ENCODE measurements at places on chromosomes 13 and 19.

GRCh38 chr13:72164811-72165210 lies 297.8 kb upstream of the DACH1 start:
- no peak for DNase-seq

GRCh38 chr13:48334534-48335127 lies 31.1 kb downstream of the RB1 start:
- no peak for DNase-seq

DNA sequence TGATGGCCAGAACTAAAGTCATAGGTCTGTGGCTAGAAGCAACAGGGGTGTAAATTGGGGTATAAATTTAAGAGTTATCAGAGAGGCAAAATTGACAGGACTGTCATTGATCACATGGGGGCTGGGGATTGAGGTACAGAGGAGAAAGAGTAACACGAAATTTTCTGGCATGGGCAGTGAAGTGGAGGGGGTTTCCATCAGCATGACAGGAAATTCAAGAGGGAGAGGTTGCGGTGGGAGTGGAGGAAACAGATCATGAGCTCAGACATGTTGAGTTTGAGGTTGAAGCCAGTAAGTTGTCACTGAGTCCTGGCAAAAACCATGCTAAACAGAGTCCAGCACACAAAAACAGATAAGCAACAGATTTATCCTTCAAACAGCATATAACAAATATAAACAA lies 192.1 kb upstream of the TSC22D1 start:
- DNase-seq = no peak

- no peak for DNase-seq
Measured at GRCh38 chr19:42248270-42249148, 6.1 kb upstream of the GSK3A start.

GRCh38 chr19:53812335-53812734 lies 11.8 kb downstream of the NLRP12 start:
- no peak for DNase-seq

DNA sequence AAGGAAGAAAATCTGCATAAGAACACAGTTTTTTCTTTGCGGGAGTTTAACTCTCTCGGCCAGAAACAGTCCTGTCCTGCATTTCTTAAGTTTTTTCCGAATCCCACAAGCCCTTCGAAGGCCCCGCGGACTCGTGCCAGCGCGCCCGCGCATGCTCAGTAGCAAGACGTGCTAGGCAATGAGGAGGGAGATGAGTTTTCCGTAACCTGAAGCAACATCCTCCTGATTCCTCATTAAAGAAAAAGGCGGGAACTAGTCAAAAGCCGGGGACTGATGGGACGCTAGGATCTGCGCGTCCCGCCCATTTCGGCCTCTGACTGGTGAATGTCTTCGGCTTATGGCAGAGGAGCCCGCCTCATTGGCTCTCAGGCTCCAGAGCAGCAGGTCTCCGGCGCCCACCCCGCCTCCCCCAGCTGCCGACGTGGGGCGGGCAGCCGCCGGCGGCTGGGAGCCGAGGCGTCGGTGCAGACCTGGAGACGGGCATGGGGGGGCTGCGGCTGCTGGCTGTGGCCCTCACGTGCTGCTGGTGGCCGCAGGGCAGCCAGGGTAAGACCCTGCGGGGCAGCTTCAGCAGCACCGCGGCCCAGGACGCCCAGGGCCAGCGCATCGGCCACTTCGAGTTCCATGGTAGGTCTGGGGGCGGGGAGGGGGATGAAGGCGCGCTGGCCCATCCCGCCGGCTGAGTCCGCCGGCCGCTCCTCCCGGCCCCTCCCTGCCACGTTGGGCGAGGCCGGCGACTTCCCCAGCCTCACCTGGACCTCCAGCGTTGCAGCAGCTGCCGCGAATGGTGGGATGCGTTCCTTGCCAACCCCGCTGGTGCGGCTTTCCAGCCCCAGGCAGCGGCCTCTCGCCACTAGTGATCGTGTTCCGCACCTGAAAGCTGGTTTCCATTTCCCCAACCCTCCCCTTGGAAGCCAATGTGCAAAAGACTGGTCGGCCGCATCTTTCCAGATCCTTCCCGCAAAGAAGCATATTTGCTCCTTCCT lies at the start of gene GPR180:
Gene GPR180 (plus strand): TSS at position 412 of the 986 bp plus-strand sequence. CDS start 71 bp downstream, at position 483.
- peak; percentile 98 for DNase-seq

GRCh38 chr19:8302357-8302691 lies 5.8 kb downstream of the CD320 start:
- DNase-seq = no peak

- no peak for DNase-seq
Measured at GRCh38 chr13:110559429-110559943, 2.0 kb downstream of the RAB20 start.

GRCh38 chr19:17683078-17683477 lies 5.1 kb downstream of the UNC13A start:
- no peak for DNase-seq

GRCh38 chr19:50430888-50431342 lies 1.8 kb upstream of the MYBPC2 start:
- DNase-seq = no peak

- DNase-seq = no peak
Measured at GRCh38 chr19:44684892-44685863, 13.8 kb upstream of the CEACAM16 start.

DNA sequence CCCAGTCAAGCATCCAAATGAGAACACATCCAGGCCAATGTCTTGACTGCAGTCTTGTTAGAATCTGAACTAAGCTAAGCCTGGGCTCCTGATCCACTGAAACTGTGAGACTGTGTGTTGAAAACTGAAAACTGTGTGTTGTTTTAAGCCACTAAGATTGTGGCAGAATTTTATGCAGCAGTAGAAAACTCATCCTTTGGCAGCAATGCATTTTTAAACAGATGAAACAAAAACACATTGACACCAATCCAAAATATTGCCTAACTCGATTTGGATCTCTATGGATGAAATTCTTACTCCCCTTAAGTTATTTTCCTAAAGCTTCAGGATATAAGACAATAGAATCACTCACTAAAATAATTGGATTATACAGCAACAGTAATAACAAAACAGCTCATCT lies 202.3 kb upstream of the KLF12 start:
- no peak for DNase-seq

DNA sequence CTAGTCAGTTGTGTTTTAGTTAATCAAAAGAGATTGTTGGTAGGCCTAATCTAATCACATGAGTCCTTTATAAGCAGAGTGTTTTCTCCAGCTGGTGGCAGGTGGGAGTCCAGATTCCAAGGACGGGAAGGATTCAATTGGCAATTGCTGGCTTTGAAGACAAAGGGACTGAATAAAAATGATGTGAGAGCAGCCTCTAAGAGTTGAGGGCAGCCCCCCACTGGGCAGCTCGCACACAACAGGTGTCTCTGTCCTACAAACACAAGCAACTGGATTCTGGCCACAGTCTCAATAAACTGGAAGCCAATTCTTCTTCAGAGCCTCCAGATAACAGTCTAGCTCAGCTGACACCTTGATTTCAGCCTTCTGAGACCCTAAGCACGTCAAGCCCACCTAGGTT lies 915.2 kb downstream of the PCDH9 start:
- peak; percentile 95 for DNase-seq

- no peak for DNase-seq
Measured at GRCh38 chr13:113460064-113460555, 6.8 kb upstream of the ADPRHL1 start.

DNA sequence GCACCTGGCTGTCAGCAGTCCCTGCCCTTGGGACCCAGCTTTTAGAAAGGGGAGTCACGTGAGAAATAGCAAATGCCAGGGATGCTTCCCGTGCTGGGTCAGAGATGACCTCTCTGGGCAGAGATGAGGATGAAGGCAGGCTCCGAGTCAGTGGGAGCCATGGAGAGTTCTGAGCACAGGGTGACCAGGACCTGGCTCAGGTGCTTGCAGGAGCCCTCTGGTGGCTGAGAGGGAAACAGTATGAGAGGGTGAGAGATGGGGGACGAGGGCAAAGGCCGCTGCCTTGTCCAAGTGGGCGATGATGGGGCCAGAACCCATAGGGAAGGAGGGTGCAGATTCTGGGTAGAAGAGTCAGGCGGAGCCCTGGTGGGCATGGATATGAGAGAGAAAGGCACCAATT lies 15.8 kb downstream of the TMED1 start:
- no peak for DNase-seq

DNA sequence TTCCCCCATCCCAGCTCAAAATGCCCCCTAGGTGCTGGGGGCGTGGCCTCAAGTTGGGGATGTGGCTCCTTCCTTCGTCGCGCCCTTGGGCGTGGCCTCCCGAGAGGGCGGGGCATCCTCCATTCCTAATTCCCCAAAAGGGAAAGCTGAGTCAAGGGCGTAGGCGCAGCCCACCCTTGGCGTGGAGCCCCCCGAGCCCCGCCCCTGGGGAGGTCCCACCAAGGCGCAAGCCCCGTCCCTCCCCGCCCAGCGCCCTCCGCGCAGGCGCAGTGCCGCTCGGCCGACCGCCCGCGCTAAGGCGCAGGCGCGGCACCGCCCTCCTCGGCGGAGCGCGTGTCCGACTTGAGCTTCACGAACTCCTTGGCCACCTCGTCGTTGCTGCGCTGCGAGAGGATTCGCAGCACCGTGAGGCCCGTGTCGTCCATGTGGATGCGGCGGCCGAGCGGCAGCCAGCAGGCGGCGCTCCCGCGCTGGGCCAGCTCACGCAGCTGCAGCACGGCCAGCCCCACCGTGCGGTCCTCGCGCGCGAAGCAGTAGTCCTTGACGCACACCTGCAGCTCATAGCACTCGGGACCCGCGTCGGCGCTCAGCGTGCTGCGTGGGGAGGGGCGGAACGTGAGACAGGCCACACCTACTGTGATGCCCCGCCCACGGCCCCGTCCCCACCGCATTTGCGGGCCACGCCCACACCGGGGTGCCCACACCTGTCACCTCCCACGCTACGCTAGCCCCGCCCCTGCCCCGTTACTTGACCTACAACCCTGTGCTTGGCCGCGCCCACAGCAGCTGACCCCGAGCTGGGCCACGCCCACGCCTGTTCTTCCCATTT lies 50.5 kb downstream of the COLGALT1 start:
- peak; percentile 97 for DNase-seq

DNA sequence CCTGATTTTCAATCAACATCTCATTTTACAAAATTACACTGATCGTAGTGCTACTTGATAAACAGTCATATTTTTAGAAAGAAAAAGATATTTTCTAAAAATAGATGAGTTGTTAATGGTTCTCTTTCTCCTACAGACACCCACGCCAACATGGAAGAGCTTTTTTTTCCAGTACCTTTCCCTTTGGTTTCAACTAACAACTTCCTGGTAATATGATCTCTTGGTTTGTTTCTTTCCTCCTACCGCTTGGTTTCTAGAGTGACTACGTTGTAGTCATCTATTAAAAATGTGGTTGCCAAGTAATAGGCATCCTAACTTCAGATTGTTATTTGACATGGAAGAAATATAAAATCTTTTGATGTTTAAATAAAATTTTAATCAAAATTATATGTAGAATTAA lies 189.0 kb downstream of the LACC1 start:
- DNase-seq = no peak

DNA sequence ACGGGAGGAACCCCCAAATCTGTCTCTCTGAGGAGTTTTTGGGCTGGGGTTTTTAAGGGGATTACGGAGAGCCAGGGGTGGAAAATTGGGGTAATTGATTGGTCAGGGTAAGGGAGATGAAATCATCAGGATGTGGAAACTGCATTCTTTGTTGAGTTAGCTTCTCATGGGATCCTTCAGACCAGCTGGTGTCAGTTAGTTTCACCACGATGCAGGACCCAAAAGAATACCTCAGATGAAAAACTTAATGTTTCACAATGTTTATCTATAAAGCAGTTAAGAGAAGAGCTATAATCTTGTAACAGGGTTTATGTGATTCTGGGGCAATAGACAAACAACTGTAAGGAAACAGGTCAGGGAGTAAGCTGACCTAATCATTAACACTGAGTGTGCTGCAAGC lies 230.8 kb downstream of the POU4F1 start:
- no peak for DNase-seq

GRCh38 chr13:96671073-96671472 lies 323.2 kb downstream of the OXGR1 start:
- DNase-seq = no peak

GRCh38 chr19:45999653-46000121 lies 4.4 kb downstream of the CCDC61 start:
- peak; percentile 10 for DNase-seq

DNA sequence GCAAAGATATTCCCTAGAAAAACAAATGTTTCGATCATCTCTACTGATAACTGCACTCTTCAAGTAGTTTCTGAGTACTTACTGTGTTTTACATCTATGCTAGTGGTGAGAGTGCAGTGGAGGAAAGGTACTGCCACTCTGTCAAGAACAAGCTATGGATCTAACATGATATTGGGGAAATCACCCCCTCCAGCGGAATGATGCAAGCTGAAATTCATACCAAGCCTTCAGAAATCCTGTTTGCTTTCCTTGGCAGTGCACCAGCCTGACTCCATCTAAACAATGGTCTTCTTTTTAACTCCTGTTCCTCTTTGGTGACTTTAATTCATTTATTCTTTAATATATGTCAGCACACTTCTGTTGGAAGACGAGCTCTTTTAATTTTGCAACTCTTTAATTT lies 238.0 kb downstream of the PCDH9 start:
- DNase-seq = no peak

DNA sequence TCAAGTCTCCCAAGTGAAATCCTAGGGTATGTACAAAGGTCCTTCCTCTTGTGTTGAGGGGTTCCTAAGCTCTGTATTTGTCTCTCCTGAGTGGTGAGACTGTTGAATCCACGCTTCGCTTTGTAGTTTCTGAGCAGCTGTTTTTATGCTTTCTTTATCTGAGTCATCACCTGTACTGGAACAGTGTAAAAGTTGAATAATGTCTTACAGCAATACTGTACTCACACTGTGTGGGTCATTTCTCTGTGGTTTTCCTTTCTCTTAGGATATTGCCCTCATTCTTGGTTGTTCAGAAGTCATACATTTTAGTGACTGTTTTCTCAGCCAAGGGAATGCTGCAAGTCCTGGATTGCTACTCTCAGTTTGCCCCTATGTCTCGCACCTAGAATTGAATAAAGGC lies 1596.6 kb downstream of the SLITRK5 start:
- DNase-seq = no peak

GRCh38 chr19:18850471-18851375 lies 19.0 kb downstream of the UPF1 start:
- no peak for DNase-seq
